ENCODE measurements at places on chromosomes 5 and 9.

DNA sequence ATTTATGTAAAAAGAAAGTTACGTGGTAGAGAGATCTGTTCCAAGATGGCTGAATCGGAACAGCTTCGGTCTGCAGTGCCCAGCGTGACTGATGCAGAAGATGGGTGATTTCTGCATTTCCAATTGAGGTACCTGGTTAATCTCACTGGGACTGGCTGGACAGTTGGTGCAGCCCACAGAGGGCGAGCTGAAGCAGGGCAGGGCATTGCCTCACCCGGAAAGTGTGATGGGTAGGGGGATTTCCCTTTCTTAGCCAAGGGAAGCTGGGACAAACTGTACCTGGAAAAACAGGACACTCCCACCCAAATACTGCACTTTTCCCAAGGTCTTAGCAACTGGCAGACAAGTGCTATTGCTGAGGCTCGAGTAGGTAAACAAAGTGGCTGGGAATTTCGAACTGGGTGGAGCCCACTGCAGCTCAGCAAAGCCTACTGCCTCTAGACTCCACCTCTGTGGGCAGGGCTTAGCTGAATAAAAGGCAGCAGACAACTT, 13.1 kb upstream of the HSD17B4 start:
- no peak for DNase-seq

GRCh38 chr5:7991125-7991821, 122.3 kb downstream of the MTRR start:
- no peak for DNase-seq

GRCh38 chr5:160452795-160453194, 31.1 kb downstream of the PTTG1 start:
- DNase-seq: no peak

- DNase-seq: no peak
These were observed 448.4 kb downstream of the PSAT1 start for GRCh38 chr9:78745331-78745730.

DNA sequence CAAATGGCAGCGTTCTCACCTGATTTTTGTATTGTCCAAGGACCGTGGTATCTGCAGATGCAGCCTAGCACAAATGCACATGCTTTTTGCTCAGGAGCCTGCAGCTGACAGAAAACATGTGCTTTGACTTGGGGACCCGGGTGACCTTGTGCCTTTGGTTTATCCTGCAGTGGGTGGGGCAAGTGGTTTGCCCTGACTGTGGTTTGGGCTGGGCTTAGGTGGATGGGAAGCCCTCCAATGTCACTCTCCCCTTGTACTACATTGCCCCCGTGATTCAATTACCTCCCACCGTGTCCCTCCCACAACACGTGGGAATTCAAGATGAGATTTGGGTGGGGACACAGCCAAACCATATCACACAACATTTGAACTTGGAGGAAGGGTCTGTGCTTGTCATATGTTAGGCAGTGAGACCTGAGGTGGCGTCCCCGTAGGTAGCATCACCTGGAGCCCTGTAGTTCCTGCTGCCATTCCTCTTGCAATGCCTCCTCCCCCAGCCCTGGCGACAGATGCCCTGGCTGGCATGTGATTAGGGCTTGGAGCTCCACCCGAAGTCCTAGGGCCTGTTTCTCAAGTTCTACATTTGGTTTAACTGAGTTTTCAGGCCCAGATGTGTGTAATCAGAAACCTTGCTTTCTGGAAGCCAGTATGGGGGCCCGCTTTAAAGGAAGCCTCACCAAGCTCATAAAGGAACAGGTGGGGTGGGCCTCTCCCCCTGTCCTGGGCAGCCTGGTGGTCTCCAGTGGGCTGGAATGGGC, 2.1 kb downstream of the ANKRD33B start:
- DNase-seq: peak; percentile 51

GRCh38 chr5:178113141-178113787, at the start of gene N4BP3:
N4BP3 (plus strand) TSS chr5:178113532; CDS start chr5:178119584, 6,052 bp downstream.
- peak; percentile 89 for DNase-seq

GRCh38 chr5:965604-966344, 42.8 kb upstream of the NKD2 start:
- no peak for DNase-seq

- no peak for DNase-seq
These were observed 113.5 kb downstream of the NREP start for GRCh38 chr5:111643499-111643898.

DNA sequence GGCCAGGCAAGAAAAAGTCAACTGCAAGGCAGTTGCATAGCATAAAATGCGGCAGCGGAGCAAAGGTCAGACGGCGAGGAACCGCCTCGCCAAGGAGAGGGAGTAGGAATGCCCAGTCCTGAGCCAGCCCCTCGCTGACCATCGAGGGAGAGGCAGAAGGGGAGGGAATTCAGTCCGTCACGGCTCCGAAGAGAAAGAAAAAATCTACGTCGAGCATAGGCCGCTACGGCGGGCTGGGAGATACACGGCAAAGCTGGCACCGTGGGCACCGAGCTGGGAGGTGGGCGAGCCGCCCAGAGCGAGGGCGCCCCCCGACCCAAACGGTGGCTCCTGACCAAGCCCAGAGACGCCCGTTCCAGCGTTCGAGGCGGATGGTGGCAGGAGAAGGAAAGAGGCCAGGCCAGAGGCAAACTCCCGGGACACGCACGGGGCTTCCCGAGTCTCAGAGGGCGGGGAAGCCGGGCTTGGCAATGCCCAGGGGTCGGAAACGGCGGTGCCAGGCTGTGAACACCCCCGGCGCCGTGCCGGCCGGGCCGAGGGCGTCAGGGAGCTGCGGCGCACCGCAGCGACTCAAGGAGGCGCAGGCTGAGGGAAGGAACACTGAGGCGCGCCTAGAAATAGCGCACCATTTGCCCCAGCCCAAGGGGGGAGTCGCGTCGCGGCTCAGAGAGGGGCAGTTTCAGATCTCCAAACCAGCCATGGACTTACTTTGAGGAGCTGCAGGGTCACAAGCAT, 518 bp downstream of the SPRY4 start:
- no peak for DNase-seq
